ENCODE measurements at places on chromosomes 3 and 15.
A peak's percentile ranks its signal among the peaks of the same experiment; 100 is the strongest.

DNA sequence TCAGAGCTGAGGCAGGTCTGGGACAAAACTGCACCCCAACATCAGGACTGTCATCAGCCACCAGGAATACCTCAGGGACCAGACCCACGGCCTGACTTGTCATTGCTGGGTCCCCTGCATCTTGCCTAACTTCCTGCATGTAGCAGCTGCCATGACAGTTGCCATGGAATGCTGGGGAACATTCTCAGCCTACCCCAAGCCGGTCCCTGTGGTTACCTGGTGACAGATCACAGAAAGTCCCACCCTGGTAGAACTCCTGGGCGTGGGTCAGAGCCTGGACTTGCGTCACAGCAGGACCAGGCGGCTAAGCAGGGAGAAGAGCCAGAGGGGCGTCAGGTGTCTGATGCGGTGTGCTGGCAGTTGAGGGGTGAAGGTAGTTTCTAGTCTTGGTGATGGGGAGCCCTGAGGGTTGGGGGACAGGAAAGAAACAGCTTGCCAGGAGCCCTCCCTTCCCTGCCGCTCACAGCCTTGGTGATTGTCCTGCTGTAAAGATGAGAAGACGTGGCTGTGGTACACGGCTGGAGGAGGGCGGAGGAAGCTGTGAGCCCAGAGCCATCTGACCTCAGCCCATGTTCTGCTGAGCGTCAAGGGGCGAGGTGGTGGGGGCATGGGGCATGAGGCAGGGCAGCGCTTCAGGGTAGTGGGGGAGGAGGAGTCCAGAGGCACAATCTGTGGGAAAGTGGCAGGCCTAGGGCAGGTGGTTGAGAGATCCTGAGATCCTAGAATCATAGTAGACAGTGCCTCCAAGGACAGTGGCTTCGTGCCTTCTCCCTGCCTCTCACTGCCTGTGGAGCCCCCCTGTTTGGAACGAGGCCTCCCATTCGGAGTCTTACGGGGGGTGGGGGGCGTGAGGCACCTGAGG is 5.4 kb downstream of the H1-8 start:
- no peak for DNase-seq

DNA sequence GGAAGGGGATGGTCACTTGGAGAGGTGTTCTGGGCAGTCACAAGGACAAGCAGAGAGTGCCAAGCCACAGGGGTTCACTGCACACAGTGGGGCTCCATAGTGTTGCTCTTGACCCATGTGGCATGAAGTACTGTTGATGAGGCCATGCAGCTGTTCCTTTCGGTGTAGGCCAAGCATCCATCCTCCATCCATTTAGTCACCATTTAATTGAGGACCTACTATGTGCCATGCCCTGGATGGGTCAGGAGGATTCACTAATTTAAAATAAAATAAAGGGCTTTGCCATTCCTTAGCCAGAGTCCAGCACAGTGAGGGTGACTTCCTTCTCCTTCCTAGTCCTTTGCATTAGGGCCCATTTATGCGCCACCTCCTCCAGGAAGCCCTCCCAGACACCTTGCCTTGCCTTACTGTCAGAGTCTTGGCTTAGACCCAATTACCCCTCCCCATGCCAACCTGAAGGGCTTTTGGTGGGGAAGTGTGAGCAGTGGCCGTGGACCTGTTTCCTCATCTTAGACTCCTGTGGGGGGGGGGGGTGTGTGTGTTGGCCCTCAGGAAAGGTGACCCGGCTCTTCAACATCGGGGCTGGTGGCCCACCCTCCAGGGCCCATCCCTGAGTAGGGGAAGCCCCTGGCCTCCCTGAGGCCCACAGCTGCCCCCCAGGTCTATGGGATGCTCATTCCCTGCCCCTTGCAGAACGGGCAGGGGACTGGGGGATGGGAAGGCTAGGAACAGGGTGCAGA is 25.6 kb downstream of the PSTPIP1 start:
- no peak for DNase-seq

- DNase-seq = no peak
These were observed 112.3 kb downstream of the RORA start for GRCh38 chr15:61116825-61117224.

DNA sequence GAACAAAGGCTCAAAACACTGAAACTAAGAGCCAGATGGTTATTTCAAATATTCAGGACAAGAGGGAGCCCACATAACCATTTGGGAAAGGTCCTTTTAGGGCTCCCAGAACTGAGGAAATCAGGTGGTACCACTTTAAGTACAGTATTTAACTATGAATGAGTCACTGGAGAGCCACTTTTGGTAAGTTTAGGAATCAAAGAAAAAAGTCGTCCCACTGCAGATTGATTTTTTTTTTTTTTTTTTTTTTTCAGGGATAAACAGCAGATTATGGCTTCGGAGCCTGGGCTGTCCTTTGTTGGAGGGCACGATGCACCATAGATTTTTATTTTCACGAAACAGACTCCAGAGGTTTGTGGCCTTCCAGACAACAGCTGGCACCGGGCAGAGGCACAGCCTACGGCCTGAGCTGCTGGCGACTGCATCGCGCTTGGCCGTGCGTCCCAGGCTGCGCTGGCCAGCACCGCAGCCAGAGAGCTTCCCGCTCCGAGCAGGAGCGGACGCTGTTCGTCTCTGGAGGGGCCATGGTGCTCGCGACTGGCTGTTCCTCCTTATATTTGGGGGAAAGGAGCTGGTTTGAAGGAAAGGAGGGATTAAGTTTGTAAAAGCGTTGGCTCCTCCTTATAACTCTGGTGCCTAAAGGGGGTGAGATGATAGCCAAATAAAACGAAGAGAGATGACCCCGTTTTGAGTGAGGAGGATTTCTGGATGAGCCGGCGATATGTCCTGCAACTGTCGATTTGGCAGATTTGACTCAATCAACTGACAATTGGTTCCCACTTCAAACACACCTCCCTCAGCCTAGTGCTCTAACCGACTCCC is 152.9 kb upstream of the GOLIM4 start:
- DNase-seq = no peak

GRCh38 chr3:124221422-124221821 is 229.5 kb upstream of the ROPN1 start:
- no peak for DNase-seq

DNA sequence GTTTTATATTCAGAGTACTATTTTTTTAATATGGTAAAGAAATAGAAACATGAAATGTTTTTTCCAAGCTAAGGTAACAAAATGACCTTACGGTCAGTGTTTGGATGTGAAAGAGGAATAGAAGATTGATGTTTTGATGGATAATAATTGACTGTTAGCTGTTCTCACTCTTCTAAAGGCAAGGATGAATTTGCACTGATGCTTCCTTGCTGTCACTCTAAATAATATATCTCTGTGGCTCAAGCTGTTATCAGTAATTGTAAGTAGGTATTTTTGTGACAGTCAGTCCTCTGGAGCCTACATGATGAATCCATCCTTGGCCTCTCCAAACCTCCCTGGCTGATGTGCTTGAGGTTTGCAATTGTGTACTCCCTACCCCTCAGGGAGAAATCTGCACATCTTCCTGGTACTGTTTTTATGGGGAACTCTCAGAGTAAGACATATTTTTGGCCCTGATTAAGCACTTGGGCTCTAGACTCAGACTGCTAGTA is 283.7 kb downstream of the NLGN1 start:
- DNase-seq = no peak

DNA sequence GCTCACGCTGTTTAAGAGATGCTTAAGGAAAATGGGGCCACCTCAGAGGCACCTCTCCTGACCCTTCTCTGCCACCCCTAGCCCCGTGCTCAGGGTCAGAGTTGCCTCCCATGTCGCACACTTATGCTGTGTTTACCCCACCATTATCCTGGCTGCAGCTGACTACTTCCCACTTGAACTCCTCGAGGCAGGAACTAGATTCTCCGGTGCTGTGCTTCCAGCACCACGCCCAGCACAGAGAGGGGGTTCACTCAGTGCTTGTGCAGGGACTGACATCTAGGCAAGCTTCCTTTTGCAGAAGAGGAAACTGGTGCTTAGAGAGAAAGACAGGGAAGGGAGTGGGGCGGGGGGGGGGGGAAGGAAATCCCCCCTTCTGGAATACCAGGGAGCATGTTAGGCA is 340.1 kb downstream of the RORA start:
- no peak for DNase-seq

DNA sequence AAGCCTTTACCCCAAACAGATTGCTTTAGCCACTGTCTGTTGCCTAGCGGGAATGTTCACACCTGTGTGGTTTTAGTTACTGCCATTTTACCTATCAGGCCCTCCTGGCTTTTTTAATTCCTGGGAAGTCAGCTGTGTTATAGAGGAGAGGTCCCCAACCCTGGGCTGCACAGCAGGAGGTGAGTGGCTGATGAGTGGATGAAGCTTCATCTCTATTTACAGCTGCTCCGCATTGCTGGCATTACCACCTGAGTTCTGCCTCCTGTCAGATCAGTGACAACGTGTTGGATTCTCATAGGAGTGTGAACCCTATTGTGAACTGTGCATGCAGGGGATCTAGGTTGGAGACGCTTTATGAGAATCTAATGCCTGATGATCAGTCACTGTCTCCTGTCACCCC is 127.0 kb downstream of the MBNL1 start:
- no peak for DNase-seq

GRCh38 chr3:145483992-145484391 is 677.0 kb downstream of the PLOD2 start:
- no peak for DNase-seq

GRCh38 chr3:64405211-64405835 is 180.1 kb upstream of the PRICKLE2 start:
- DNase-seq = no peak

GRCh38 chr3:4828279-4829030 is 150.8 kb upstream of the BHLHE40 start:
- DNase-seq = no peak

DNA sequence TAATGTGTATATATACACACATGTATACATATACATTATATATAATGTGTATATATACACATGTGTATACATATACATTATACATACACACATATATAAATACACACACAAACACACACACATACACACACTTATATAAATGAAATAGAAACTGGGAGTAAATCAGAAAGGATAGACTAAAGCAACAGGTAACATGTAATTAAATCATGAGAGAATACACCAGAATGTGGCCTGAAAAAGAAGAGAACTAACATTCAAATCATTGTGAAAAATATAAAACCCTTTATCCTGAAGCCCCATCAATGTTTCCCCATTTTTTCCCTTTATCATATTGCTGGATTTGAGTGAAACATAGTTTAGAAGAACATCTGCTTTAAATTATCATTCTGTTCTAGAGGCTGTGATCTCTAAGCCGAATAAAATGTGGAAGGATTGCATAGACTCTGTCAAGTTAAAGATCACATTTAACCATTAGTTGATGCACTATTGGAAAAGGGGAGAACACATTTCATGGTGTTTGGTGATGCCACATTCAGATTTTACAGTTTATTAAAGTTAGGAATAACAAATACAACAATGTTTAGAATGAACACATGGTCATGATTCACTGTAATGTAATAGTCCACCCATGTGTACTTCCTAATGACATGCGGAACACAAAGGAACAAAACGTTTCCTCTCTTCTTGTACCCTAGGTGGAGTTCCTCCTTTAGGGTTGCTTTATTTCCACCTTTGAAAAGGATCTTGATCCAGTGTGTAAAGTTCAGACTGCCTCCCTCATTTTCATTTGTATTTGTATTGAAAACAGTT is 12.5 kb upstream of the THRB start:
- DNase-seq = no peak

DNA sequence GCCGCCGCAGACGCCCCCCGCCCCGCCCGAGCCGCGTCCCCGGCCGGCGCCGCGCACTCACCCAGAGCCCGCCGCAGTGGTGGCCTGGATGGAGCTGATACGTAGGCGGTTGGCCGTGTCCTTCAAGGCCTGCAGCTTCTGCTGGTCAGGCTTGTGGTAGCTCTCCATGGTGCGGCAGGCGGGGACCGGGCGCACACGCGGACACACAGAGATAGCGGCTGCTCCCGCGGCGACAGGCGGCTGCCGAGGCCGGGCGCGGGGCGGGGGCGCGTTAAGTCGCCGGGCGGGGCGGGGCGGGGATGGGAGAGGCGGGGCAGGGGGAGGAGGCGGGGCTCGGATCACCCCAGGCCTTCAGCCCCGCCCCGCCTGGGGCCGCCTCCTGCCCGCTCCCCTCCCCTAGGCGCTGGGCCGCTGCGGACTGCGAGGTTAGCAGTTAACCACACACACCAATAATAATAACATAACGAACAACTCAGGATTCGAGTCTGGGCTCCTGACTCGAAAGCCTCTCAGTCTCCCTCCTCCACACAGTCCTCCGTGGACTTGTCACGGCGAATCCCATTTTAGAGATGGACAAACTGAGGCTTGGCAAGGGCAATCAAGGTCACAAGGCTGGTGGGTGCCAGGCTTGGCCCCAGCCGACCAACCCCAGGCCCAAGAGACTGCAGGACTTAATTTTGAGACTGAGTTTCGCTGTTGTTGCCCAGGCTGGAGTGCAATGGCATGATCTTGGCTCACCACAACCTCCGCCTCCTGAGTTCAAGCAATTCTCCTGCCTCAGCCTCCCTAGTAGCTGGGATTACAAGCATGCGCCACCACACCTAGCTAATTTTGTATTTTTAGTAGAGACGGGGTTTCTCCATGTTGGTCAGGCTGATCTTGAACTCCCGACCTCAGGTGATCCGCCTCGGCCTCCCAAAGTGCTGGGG is at the start of gene TKT:
TKT (minus strand) TSS at position 248 of the 929 bp plus-strand sequence; CDS start at position 168, 80 bp downstream.
- peak; percentile 40 for DNase-seq

DNA sequence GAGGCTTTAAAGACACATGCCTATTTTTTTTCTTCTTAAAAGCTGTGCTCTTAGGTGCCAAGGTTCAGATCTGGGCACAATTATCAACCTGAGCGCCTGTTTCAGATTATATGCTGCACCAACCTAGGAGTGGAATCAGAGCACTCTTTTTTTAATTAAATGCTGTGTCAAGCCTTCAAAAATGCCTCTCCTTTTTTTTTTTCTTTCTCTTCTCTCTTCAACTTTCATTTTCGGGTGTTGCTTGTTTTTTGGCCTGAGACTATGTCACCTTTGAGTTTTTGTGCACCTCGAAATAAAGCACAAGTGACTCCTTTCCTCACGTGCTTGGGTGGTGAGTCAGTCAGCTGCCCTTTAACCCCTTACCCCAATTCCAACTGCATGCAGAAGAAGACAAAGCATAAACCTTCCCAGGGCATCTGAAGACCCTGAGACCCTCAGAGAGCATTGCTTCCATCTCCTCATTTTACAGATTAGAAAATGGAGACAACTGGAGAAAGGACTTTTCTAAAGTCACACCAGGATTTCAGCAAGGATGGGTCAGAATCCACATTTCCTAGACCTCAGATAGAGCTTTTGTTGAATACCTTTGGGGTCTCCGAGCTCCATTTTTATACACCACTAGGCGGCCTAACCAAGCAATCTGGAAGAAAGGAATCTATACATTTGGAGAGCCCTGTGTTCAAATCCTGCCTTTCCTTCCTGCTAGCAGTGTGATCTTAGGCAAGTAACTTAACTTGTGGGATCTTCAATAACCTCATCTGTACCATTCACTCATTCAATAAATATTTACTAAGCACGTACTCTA is 631 bp upstream of the PRICKLE2 start:
- DNase-seq = no peak
